ENCODE measurements at places on chromosomes 1 and 21.

DNA sequence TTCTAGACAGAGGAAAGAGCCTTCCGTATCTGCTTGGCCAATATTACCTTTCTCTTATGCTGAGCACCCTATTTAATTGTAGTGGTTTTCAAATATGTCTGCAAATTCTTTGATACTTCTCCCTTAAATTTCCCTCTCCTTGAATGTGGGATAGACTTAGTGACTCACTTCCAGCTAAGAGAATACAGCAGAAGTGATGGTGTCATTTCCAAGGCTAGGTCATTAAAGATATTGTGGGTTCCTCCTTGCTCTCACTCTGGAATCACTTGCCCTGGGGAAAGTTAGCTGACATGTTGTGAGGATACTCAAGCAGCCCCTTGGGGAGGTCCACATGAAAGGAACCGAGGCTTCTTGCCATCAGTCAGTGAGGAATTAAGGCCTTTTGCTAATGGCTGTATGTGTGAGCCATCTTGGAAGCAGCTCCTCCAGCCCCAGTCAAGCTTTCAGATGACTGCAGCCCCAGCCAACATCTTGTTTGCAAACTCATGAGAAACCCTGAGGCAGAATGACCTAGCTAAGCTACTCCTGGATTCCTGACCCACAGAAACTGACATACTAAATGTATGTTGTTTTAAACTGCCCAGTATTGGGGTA lies 8.1 kb upstream of the CITED4 start:
- DNase-seq = no peak

- no peak for DNase-seq
Measured at GRCh38 chr1:10980094-10980577, 32.3 kb upstream of the TARDBP start.

GRCh38 chr1:203764105-203765028 lies 616 bp upstream of the LAX1 start:
- no peak for DNase-seq

DNA sequence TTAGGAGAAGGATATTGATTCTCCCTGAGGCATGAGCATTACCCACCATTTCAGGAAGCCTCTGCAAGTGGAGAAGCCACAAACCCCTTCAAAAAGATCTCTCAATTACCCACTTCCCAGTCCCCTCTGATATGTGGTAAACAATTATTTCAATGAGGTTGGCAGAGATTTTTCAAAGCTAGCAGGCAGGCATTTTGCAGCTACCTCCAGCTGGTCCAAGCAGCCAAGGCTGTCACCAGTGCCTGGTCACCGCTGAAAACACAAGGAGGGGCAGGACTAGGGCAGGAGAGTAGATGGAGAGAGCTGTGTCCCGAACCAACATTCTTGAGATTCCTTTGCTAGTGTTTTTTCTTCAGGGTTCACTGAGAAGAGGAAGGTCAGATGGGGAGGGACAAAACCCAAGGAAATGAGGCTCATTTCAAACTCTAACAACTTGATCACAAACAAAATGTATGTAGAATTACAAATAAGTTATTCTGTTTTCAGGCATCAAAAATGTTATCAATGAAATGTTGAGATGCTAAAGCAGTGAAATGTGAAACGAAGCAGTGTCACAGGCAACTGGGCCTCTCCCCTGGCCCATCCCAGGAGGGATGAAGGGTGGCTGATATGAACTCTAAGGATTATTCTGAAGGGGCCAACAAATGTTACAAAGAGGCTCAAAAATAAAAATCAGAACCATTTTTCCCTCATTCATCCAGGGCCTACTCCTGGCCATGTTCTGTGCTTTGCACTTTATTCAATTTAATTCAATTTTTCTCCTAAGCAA lies 22.3 kb downstream of the APP start:
- DNase-seq = no peak

DNA sequence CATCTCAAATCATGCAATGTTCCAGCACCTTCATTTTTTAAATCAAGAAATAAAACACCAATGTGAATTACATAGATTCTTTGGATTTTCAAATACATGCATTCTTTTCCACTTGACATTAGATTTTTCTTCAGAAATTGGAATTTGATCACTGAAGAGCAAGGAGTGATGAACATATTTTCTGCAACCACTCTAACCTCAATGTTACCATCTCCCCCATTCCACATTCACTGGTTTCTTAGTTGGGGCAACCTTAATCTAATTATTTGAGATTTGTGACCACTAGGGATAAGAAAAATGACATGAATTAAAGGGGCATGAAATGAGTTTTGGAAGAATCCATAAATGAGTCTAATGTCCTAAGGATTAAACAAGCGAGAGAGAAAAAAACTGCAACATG lies 168.7 kb upstream of the NR5A2 start:
- DNase-seq = no peak

DNA sequence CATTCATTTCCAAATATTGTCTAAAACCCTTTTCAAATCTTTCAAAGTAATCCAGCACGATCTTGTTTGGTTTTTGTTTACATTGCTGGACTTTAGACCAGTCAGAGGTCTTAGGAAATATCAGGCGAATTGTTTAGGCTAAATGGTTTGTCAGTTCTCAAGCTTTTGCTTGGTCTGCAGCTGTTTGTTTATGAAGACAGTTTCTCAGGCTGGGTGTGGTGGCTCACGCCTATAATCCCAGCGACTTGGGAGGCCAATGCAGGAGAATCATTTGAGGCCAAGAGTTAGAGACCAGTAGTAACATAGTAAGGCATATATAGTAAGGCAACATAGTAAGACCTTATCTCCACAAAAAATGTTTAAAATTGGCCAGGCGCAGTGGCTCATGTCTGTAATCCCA lies 77.5 kb downstream of the DNTTIP2 start:
- DNase-seq = no peak

GRCh38 chr1:219442611-219443061 lies 170.3 kb downstream of the ZC3H11B start:
- DNase-seq = no peak

DNA sequence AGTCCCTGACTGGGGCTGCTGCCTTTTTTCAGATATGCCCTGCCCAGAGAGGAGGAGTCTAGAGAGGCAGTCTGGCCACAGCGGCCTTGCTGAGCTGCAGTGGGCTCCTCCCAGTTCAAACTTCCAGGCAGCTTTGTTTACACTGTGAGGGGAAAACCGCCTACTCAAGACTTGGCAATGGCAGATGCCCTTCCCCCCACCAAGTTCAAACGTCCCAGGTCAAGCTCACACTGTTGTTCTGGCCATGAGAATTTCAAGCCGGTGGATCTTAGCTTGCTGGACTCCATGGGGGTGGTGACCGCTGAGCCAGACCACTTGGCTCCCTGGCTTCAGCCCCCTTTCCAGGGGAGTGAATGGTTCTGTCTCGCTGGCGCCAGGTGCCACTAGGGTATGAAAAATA lies 18.3 kb upstream of the C1orf53 start:
- no peak for DNase-seq

DNA sequence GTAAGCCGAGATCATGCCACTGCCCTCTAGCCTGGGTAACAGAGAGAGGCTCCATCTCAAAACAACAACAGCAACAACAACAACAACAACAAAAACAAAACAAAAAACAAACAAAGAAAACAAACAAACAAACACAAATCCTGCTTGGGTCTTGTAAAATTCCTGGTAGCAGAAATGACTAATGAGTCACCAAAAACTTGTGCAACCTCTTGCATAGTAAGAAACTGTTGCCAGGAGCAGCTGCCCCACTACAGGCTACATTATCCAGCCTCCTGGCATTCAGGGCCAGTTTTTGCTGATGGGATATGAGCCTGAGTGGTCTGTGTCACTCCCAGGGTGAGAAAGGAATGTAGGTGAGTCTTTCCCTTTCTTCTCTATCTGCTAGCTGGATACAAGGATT lies 245.4 kb downstream of the TNR start:
- DNase-seq = no peak

- DNase-seq = no peak
Measured at GRCh38 chr21:21182401-21183010, 184.3 kb downstream of the NCAM2 start.

DNA sequence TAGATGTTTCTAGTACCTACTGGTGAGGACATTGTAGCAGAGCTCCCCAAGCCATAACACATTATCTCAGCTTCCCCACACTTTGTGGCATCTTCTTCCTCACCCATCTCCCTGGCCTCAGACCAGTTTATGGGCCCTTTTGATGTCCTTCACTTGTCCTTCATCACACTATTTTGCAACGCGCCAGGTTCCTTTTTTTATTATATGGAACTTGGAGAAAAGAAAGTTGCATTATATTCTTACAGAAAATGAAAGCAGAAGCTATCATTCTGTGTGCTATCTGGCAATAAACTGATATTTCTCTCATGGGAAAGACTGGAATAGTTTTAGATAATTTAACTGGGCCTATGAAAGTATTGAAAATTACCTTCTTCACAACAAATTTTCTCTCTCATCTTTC lies 196.9 kb upstream of the ETV3 start:
- no peak for DNase-seq
